ENCODE measurements at places on chromosomes 13 and 19. TPM values are rescaled to one million over a fixed set of nuclear protein-coding genes. Genes with fewer than 3 reads are reported as not detected.

- peak; percentile 31 for ATAC-seq
Observed at GRCh38 chr13:113458253-113459065, 5.2 kb upstream of the ADPRHL1 start.

DNA sequence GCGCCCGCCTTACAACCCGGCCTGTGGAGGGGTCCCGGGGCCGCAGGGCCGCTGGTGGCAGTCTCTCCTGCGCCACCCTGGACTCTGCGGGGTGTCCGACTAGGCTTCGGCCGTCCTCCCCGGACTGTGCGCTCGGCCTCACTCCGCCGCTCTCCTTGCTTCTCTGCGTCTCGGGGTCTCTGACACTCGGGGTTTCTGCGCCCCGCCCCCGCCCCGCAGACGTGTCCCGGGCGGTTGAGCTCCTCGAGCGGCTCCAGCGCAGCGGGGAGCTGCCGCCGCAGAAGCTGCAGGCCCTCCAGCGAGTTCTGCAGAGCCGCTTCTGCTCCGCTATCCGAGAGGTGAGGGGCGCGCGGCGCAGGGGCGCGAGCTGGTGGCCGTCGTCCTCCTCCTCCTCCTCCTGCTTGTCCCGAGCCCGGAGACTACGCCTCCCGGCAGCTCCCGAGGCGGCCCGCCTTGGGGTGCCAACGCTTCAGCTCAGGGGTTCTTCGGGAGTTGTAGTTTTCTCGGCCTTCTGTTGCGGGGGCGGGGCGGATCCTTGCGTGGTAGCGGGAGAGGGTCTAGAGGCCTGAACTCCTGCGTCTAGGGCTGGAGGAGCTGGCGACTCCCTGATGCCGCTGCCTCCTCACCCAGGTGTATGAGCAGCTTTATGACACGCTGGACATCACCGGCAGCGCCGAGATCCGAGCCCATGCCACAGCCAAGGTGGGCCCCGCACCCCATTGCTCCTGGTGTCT, 627 bp downstream of the LIN7B start:
- no peak for ATAC-seq

DNA sequence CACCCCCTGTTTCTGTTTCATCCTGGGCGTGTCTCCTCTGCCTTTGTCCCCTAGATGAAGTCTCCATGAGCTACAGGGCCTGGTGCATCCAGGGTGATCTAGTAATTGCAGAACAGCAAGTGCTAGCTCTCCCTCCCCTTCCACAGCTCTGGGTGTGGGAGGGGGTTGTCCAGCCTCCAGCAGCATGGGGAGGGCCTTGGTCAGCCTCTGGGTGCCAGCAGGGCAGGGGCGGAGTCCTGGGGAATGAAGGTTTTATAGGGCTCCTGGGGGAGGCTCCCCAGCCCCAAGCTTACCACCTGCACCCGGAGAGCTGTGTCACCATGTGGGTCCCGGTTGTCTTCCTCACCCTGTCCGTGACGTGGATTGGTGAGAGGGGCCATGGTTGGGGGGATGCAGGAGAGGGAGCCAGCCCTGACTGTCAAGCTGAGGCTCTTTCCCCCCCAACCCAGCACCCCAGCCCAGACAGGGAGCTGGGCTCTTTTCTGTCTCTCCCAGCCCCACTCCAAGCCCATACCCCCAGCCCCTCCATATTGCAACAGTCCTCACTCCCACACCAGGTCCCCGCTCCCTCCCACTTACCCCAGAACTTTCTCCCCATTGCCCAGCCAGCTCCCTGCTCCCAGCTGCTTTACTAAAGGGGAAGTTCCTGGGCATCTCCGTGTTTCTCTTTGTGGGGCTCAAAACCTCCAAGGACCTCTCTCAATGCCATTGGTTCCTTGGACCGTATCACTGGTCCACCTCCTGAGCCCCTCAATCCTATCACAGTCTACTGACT, at the start of gene KLK3:
KLK3 (plus strand) TSS at position 280 of the 775 bp plus-strand sequence; CDS start at position 321, 41 bp downstream.
- no peak for ATAC-seq

- ATAC-seq = no peak
Observed at GRCh38 chr19:30969591-30969990, 379.6 kb downstream of the TSHZ3 start.

Gene LGALS4
- total RNA-seq = 0.27 TPM

Gene NHLRC3
- total RNA-seq = 9.9 TPM

Data from gastroesophageal sphincter (tissue), 4 donors.